ENCODE measurements at places on chromosomes 4 and X. TPM values are rescaled to one million over a fixed set of nuclear protein-coding genes. Genes with fewer than 3 reads are reported as not detected.

ARHGAP24 gene
- 25.8 TPM for total RNA-seq

UVSSA gene
- total RNA-seq: 6.2 TPM

CFAP99 gene
- not detected for total RNA-seq

TMPRSS11B gene
- total RNA-seq: not detected

MAML3 gene
- total RNA-seq: 3.0 TPM

AVPR2 gene
- total RNA-seq: 2.6 TPM

SAGE1 gene
- not detected for total RNA-seq

GRCh38 chr4:152256996-152257395 lies 278.9 kb downstream of the FBXW7 start:
- DNase-seq: no peak

DNA sequence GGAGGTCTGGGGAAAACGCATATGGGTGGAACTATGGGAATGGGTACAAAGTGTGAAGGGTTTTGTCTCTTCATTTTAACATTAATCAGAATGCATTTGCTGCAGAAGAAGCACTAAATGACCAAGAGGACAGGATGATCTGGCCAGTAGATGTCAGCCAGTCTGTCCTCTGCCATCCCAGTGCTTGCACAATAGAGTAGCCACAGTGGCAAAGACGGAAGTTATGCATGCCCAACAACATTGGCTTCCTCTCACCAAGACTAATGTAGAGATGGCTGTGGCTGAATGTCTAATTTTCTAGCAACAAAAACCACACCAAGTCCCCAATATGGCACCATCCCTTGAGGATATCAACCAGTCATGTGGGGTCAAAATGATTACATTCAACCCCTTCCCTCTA lies 45.0 kb upstream of the ARHGEF6 start:
- no peak for DNase-seq

GRCh38 chr4:74755486-74755885 lies 38.8 kb downstream of the BTC start:
- DNase-seq: no peak

- DNase-seq: no peak
Observed at GRCh38 chr4:184790826-184791225, 34.9 kb downstream of the ACSL1 start.

- no peak for DNase-seq
Observed at GRCh38 chr4:19030536-19030935, 1009.0 kb upstream of the LCORL start.

GRCh38 chrX:42704454-42704853 lies 73.5 kb downstream of the PPP1R2C start:
- no peak for DNase-seq

DNA sequence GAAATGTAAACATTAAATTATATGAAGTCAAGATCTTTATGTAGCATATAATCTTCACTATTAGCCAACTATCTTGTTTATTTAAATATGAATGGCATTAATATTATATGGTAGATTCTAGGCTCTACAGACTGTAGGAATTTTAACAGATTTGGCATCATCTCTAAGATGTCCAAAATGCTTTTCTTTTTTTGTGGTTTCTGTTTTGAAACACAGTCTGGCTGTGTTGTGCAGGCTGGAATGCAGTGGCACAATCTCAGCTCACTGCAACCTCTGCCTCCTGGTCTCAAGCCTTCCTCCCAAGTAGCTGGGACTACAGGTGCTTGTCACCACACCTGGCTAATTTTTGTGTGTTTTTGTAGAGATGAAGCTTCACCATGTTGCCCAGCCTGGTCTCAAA lies 76.2 kb downstream of the ELOVL6 start:
- DNase-seq: no peak

GRCh38 chrX:76253432-76253831 lies 80.6 kb downstream of the PBDC1 start:
- no peak for DNase-seq

GRCh38 chrX:84932814-84933213 lies 70.9 kb upstream of the APOOL start:
- DNase-seq: no peak

DNA sequence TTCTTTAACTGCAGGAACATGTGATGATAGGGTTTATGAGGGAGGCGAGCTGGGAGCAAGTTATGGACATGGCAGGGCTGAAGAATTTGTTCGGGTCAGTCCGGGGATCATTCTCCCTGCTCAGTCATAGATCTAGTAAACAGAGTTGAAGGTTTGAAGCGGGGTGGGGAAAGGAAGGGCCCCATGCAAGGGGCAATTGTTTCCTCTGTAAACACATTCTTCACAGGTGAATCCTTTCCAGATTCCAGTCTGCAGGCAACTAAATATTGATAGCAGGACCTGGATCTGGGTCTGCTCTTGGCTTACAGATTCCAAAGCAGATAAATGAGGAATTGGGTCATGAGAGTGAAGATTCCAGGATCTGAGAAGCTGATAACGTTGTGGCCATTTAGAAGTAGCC lies 44.3 kb upstream of the ARHGAP24 start:
- DNase-seq: no peak

DNA sequence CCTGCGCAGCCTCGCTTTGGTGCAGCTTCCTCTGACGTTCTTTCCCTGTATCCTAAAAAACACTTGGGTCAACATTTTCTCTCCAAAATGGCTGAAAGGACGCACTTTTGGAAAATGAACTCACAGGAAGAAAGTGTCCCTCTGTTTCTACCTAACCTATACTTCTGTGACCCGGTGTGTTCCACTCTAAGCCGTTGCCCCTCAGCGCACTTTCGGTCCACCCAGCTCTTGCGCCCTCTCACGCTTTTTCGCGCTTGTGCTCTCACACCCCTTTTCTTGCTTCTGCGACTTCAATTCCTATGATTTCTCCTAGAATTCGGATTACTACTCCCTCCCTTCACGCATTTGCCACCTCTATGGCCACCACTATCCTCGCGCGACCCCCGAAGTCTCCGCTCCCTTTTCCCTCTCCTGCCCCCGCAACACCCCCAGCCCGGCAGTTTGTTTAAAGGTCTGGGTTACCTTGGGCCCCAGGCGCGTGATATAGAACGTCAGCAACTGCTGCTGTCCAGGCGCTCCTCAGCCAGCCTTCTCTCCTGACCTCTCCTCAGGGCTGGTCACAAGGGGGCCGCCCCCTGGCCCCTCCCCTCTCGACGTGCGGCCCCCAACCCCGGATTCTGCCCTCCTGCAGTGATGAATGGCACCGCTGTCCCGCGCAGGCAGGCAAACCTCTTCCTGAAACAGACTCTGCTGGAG lies at the start of gene USP51:
Gene USP51, minus strand, starts transcription at position 535 of the 696 bp plus-strand sequence. CDS start 909 bp downstream, outside the sequence.
- DNase-seq: peak; percentile 22

DNA sequence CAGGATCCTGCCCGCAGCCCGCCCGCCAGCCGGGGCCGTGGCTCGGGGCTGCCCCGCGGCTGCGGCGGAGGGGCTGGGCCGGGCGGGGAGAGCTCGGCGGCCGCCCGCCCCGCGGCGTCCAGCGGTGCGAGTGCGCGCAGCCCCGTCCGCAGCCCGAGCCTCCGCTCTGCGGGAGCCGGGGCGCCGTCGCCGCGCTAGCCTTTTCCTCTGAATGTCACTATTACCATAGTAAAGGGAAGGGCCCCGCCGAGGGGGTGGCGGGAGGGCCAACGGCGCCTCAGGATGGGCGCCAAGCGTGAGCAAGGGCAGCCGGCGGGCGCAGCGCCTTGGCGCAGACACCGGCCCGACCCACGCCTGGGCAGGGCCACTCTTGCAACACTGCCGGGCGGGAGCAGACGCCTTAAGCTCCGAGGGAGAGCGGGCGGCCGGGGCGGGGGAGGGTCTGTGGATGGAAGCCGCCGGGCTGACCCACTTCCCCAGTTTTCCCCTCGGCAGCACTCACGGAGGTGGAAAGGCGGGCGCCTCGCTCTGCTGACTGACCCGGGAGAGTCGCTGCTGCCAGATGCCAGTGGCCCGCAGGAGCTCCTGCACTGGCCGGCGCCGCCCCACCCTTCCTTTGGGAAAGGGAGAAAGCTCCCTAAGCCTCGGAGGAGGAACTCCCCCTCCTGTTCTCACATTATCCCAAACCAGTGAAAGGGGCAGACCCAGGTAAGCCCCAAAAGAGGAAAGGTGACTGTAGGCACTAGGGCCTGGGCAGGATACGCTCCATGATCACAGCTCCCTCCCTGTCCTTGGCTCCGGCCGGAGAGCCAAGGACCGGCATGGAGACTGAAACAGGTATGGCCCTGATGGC lies 329.4 kb downstream of the HNRNPD start:
- peak; percentile 18 for DNase-seq

DNA sequence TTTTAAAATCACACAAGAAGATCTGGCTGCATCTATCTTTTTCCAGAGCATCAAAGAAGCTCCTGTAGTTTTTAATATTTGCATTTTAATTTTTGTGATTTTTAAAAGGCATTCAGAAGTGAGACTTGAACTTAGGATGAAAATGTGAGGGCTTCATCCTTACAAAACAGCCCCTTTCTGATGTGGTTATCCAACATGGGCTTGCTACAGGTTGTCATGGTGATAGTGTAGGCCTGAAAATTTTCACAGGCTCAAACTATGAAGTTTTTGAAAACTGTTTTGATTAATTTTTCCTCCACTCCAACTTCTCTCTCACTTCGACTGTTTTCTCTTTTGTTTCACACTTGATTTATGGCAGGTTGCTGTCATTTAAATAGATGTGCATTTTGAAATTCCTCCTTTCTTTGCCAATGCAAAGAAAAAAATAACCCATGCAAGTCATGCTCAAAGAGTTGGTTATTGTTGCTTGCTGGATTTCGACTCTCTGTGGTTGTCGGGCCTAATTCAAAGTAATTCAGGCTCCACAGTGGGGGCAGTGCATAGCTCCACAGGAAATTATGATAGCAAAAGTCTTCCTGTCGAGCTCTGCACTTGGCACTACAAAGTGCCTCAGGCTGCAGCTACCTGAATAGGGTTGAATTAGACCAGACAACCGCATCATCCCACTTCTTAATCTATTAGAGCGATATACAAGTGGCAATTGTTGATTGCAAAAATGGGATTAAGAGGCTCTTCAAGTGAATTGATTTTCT lies 201.0 kb upstream of the GPR101 start:
- DNase-seq: no peak

DNA sequence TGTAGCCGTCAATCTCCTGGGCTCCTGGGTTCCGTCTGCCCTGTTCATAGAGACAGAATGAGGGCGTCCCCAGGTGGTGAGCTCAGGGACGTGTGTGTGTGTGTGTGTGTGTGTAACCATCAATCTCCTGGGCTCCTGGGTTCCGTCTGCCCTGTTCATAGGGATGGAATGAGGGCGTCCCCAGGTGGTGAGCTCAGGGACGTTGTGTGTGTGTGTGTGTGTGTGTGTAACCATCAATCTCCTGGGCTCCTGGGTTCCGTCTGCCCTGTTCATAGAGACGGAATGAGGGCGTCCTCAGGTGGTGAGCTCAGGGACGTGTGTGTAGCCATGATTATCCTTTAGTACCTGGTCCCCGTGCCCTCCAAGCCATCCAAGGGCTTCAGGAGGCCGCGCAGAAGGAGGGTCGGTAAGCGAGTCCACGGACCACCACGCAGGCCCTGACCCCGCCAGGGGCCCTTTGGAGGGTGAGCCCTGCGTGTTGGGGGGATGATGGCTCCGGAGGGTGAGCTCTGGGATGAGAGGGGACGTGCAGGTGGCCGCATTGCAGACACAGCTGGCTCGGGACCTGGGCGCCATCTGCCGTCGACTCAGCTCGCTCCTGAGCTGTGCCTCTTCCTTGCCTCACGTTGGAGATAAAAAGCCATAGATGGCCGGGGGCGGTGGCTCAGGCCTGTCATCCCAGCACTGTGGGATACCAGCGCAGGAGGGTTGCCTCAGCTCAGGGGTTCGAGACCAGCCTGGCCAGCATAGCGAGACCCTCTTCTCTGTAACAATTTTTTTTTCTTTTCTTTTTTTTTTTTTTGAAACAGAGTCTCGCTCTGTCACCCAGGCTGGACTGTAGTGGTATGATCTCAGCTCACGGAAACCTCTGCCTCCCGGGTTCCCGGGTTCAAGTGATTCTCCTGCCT lies 5.4 kb upstream of the GTPBP6 start:
- DNase-seq: no peak

GRCh38 chr4:26542991-26543390 lies 40.9 kb upstream of the TBC1D19 start:
- no peak for DNase-seq

- DNase-seq: no peak
Observed at GRCh38 chr4:99564921-99565320, 1.1 kb upstream of the TRMT10A start.

DNA sequence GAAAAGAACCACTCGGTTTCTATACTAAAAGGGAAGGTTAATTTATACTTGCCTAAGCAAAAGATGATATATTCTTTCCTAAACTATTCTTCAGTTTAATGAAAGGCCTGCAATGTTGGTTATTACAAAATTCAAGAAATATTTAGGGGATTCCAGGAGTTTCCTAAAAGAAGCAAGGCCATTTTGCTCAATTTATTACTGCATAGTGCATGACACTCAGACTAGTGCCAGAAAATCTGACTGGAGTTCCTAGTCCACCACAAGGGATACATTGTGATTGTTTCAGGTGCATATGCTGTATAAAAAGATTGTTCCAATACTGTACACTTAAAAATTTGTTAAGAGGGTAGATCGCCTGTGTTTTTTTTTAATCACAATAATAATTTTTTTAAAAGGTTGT lies 78.7 kb downstream of the CAPN6 start:
- no peak for DNase-seq

DNA sequence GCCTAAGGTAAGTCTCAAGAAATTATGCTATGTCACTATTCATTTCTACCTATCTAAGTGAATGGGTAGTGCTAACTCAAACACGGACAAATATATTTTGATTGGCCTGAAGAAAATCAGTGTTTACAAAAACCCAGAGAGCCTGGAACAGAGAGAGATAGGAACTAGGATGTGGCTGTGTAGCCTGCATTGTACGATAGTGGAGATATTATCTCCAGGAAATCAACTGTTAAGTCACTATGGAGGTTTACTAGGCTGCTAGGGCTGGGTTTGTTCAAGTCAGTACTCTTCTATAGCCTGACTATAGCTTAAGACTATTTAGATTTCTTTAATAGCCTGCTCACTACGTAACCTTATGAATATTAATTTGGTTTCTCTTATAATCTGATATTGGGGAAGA lies 127.9 kb downstream of the TACR3 start:
- no peak for DNase-seq

DNA sequence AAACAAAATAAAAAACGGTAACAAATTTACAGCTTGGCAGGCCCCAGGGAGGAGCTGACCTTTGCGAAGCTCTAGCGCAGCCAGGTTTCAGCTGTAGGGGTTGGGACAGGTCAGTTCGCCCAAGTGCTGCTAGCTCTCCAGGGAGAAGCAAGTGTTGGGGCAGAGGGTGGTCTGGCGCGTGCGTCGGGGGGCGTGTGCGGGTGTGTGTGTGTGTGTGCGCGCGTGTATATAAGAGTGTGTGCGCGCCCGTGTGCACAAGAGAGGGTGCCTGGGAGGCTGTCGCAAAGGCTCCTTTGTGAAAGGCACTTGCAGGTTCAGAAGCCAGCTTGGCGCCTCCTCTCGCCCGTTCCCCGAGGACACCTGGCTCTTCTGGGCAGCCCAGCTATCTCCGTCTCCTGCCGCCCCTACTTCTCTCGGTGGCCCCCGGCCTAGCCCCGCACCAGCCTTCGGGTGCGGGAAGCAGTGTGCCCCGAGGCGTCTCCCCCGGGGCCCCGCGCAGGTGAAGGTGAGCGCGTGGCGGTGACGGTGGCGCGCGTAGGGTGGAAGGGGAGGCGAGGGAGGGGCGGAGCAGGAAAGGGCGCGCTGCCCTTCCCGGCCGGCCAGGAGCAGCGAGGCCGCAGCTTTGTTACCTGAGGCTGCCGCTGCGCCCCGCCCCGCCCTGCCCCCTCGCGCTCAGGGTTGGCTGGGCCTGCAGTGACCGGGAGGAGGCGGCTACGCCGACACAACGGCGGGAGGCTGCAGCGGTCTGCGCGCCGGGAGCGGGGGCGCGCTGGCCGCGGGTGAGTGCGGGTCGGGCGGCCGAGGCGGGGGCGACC lies at the start of gene FHDC1:
Gene FHDC1, plus strand, starts transcription at position 693 of the 815 bp plus-strand sequence. CDS start 6,735 bp downstream, outside the sequence.
- no peak for DNase-seq
